RCC 7860 (cell line): ENCODE measurements at places on chromosomes 2 and 18.

DNA sequence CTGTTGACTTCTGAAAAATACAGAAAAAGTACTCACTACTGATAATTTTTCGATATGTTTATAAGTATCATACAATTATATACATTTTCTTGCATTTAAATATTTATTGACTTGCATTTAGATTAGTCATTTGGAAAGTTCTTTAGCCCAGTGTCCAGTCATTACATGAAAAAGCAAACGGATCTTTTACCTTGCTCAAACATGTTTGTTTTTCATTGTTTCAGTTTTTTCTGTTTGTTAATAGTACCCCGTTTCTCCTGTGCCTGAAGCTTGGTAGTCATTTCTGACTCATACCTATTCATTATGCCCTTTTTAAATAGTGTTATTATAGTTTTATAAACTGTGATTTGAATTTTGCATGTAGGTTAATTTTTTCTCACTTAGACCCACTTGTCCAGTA, 28.1 kb downstream of the CEP192 start:
- DNase-seq: no peak

GRCh38 chr2:37357530-37357929, 13.1 kb downstream of the QPCT start:
- no peak for DNase-seq

DNA sequence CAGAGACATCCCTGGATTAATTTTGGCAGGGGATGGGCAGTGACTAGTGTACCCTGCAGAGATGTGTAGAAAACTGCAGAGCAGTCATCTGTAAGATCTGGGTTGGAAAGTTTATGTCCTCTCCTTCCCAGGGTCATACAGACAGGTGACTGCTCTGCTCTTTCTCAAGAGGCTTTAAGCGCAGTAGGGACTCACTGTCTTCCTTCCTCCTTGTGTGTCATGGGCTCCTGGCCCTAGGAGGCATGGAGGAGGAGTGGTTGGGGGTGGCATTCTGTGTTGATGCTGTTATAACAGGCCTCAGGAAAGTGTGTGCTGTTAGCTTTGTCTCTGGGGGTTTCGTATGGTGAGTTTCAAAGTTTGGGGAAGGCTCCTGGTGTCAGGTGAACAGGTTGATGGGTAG, 130.5 kb upstream of the MGAT5 start:
- DNase-seq: no peak

- no peak for DNase-seq
Measured at GRCh38 chr2:199757233-199757870, 93.6 kb downstream of the FTCDNL1 start.

- no peak for DNase-seq
Measured at GRCh38 chr2:112003576-112004252, 51.4 kb upstream of the TMEM87B start.

GRCh38 chr2:176907341-176907740, 305.3 kb upstream of the HNRNPA3 start:
- DNase-seq: no peak

- no peak for DNase-seq
Measured at GRCh38 chr2:142495141-142495540, 364.3 kb upstream of the LRP1B start.

DNA sequence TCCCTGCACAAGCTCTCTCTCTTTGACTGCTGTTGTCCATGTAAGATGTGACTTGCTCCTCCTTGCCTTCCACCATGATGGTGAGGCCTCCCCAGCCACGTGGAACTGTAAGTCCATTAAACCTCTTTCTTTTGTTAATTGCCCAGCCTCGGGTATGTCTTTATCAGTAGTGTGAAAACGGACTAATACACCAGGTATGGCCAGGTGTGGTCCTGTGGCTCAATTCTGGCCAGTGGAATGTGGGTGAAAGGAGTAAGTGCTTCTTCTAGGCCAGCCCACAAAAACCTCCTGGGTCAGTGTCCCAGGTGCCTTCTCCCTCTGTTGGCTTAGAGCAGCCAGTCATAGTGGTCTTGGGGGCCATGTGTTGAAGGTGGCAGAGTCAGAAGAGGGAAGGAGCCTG, 57.0 kb downstream of the PRKCE start:
- DNase-seq: no peak

GRCh38 chr18:10476338-10476791, 21.9 kb downstream of the APCDD1 start:
- DNase-seq: no peak

- DNase-seq: no peak
Measured at GRCh38 chr2:128645631-128646030, 327.0 kb upstream of the HS6ST1 start.

DNA sequence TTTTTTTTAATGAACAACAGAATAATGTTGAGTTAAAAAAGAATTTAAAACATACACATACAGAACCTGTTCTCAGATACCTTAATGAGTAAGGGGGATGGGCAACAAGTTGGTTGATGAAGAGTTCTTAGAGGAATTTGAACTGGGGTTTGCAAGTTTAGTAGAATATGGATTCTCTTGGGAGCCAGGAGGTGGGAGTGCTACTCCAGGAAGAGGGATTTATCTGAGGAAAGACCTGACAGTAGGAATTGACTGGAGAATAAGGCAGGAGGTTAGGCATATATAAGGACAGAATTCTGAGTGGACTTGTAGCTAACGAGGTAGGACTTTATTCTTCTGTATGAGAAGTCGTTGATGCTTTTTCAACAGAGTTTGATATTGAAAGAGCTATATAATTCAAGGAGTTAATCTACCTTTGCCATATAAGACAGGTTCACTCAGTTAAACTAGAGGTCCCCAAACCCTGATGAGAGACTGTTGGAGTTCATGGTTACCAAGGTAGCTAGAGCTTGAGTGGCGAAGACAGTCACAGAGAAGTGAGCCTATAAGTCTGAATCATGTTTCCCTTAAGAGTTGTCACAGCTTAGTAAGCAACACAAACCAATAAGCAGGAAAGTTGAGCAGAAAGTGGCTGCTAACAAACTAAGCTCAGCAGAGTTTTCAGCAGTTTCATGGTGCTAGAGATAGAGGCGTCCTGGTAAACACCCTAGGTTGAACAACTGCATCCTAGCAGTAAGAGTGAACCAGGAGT, 88.2 kb downstream of the NCOA1 start:
- no peak for DNase-seq
